Esophagus squamous epithelium (tissue), 5 donors: ENCODE measurements at places on chromosomes 7 and 10.
A peak's percentile ranks its signal among the peaks of the same experiment; 100 is the strongest.

DNA sequence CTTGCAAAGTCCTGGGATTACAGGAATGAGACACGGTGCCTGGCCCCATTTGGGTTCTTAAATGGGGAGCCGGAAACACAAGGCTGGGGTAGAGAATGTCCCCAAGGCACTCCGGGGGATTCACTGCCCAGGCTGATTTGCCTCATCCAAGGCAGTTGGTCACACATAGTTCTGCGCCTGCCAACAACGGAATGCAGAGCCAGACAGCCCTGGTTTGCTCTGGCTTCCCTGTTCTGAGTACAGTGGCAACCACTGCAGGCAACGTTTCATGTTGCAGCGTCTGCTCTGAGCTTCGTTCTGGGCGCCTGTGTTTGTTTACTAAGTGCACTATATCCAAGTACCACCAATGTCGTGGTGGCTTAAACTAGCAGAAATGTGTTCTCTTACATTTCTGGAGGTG, 61.7 kb upstream of the C1QL3 start:
- no peak for DNase-seq

- no peak for DNase-seq
Measured at GRCh38 chr10:63753808-63754207, 232.6 kb downstream of the REEP3 start.

DNA sequence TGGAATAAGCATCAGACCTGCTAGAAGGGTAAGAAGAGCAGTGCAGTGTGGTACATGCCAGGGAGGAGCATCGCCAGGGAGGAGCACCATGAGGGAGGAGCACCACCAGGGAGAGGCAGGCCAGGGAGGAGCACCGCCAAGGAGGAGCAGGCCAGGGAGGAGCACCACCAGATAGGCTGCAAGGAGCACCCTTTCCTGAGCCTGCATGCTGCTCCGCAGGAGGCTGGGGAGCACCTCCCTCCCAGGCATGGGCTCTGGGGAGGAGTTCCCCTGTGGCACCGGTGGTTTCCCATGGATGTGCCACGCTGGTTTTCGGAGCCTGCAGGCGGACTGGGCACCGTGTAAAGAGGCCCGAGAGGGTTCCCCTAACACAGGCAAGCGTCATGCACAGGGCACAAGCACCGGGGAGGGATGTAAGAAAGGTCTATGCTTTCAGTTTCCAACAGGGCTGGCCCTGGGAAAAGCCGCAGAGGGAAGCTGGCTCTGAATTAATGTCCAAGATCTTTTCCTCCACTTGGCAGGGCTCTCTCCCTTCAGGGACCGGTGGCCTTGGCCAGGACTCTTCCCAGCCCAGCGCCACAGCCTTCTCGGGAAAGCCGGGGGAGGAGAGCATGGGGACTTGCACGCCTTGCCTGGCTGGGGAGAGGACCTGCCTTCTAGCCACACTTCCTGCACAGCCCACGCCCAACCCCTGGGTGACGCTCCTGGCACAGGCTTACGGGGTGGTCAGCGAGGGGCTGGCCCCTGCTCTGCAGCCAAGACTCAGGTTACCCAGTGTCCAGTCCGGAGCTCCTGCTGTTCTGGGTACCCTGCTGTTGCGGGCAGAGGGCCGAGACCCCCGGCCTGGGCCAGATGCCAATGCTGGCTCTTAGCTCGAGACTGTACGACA, 11.5 kb upstream of the GPER1 start:
- DNase-seq = no peak

GRCh38 chr7:55133630-55134358, 115.0 kb downstream of the EGFR start:
- DNase-seq = no peak

DNA sequence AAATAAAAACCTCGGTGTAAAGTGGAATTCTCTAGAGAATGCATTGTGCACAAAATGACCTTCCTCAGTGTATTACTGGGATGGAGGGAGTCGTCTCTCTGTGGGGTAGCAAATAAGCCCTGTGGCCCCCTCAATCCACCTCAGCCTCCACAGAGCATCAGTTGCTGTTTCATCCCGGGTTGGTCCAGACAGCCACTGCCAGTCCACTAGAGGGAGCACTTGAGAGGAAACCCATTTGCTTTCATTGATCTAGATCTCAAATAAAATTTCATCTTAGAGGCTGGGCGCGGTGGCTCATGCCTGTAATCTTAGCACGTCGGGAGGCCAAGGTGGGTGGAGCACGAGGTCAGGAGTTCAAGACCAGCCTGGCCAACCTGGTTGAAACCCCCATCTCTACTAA, 1128.7 kb downstream of the CNTNAP2 start:
- no peak for DNase-seq

DNA sequence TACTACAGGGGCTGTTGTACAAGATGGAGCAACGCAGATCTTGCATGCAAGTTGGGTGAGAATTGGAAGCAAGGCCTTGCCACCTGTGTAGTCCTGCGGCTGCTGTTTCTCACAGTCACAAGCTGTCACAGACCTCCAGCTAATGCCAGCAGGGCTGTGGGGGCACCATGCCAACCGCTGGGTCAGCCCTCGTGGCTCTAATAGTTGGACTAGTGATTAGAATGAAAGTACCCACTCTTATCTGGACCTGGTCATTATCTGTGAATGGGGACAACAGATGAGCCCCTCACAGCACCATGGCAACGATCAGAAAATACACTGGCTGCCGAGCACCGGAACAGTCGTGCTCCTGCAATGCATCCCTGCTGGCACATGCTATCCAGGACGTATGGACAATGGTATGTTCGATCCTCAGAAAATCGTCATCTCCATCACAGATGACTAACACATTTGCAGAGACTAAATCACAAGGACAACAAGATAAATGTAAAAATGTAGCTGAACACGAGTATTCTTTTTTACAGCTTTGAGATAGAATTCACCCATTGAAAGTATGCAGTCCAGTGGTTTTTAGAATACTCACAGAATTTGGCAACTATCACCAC, 80.4 kb upstream of the CALN1 start:
- DNase-seq = no peak

- no peak for DNase-seq
Measured at GRCh38 chr10:96585736-96586418, 935 bp downstream of the TM9SF3 start.

GRCh38 chr7:111762211-111762610, 199.9 kb upstream of the IMMP2L start:
- no peak for DNase-seq

DNA sequence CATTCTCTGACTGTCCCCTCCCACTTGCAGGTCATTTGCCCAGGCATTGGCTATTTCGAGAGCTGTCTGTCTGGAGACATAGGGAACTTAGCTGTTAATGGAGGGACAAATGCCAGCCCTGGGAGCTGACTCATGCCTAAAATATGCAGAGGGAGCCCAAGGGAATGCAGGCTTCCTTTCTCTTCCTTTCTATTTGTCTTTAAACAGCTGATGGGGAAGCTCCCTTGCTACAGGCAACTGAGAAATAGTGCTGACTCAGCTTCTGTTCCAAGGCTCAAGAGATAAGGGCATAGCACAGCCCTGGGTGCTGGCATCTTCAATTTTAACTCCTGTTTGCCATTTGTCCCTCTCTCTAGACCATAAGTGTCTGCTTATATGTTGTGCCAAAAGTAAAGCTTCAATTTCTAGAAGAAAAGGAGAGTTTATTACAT, 82.7 kb upstream of the C1GALT1 start:
- DNase-seq = no peak

DNA sequence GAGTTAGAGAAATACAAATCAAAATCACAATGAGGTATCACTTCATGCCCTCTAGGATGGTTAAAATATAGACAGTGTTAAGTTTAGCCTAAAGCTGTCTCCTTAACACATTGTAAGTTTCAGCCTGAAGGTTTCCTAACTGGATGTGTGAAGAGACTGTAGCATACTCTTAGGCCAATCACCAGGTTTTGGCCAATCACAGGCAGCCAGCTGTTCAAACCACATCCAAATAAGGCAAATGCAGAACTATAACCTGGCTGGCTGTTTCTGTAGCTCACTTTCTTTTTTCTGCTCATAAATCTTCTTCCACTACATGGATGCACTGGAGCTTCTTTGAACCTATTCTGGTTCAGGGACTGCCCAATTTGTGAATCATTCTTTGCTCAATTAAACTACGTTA, 19.7 kb downstream of the ESYT2 start:
- no peak for DNase-seq

GRCh38 chr7:105352018-105352612, 36.6 kb downstream of the SRPK2 start:
- DNase-seq = peak; percentile 17
